Aorta (tissue), 5 donors: ENCODE measurements at places on chromosomes 7 and 10. TPM values are rescaled to one million over a fixed set of nuclear protein-coding genes. Genes with fewer than 3 reads are reported as not detected.

- no peak overlapping the region for H3K27ac ChIP-seq
- no peaks in the 10 kb centered on the region for H3K36me3 ChIP-seq
- no peak overlapping the region for H3K4me3 ChIP-seq
- DNase-seq, result no peak
- no peaks in the 10 kb centered on the region for H3K27me3 ChIP-seq
These were observed 434.1 kb downstream of the GRM8 start for GRCh38 chr7:126818393-126819196.

DNA sequence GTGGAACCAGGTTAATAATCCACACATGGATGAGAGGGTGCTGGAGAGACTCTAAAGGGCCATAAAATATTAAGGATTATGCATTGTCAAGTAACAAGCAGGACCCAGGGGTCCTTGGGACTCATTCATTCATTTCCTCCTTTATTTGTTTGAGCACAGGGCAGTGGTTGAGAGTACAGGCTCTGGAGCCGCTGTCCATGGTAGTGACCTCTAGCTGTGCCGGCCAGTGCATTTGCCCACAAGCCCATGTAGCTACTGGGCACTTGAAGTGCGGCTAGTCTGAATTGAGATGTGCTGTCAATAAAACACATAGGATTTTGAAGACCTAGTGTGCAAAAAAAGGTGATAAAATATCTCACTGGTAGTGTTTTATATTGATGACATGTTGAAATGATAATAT, 137.6 kb downstream of the C10orf105 start:
- H3K27me3 ChIP-seq, result no peaks in the 10 kb centered on the region
- no peak overlapping the region for H3K27ac ChIP-seq

- no peaks in the 10 kb centered on the region for H3K4me1 ChIP-seq
- H3K27me3 ChIP-seq, result no peaks in the 10 kb centered on the region
- DNase-seq, result no peak
- no peak overlapping the region for H3K27ac ChIP-seq
- no peaks in the 10 kb centered on the region for H3K36me3 ChIP-seq
These were observed 744.9 kb downstream of the ANKRD7 start for GRCh38 chr7:118969370-118969769.

- no peak overlapping the region for H3K27ac ChIP-seq
- no peak for DNase-seq
- no peaks in the 10 kb centered on the region for H3K4me1 ChIP-seq
These were observed 101.2 kb upstream of the EFCAB10 start for GRCh38 chr7:105682341-105683060.

GRCh38 chr10:89478739-89479654, 56.4 kb downstream of the SLC16A12 start:
- H3K4me3 ChIP-seq, result no peak overlapping the region
- no peak for DNase-seq
- no peaks in the 10 kb centered on the region for H3K4me1 ChIP-seq
- H3K36me3 ChIP-seq, result no peaks in the 10 kb centered on the region

GRCh38 chr10:22753786-22754185, 39.4 kb upstream of the PIP4K2A start:
- no peak overlapping the region for H3K27ac ChIP-seq
- no peaks in the 10 kb centered on the region for H3K36me3 ChIP-seq
- no peaks in the 10 kb centered on the region for H3K27me3 ChIP-seq

The PRPS1L1 gene
- total RNA-seq, result not detected
